ENCODE measurements at places on chromosomes 3 and 15. TPM values are rescaled to one million over a fixed set of nuclear protein-coding genes. Genes with fewer than 3 reads are reported as not detected.

The INKA1 gene
- 10.1 TPM for polyA plus RNA-seq

The HDC gene
- 1.2 TPM for polyA plus RNA-seq

The ERICH6 gene
- polyA plus RNA-seq: 0.43 TPM

The PIERCE2 gene
- polyA plus RNA-seq: 1.3 TPM

The GRAMD2A gene
- polyA plus RNA-seq: 2.0 TPM

The LIPC gene
- polyA plus RNA-seq: not detected

DNA sequence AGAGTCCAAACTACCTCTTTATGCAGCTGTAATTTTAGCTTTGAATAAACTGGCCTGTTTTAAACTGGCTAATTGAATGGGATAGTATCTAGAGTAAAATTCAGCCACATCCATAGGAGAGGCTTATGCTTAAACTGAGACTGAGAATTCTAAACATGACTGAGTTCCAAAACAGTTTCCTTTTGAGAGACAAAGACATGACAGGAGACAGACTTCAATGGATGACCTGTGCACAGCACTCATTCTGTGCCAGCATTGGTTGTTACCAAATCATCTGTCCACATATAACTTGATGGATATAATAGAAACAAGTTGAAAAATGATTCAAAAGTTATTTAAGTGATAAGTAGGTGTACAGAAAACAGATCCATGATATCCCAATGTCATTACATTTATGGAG lies 20.9 kb downstream of the IL12A start:
- no peak for DNase-seq

DNA sequence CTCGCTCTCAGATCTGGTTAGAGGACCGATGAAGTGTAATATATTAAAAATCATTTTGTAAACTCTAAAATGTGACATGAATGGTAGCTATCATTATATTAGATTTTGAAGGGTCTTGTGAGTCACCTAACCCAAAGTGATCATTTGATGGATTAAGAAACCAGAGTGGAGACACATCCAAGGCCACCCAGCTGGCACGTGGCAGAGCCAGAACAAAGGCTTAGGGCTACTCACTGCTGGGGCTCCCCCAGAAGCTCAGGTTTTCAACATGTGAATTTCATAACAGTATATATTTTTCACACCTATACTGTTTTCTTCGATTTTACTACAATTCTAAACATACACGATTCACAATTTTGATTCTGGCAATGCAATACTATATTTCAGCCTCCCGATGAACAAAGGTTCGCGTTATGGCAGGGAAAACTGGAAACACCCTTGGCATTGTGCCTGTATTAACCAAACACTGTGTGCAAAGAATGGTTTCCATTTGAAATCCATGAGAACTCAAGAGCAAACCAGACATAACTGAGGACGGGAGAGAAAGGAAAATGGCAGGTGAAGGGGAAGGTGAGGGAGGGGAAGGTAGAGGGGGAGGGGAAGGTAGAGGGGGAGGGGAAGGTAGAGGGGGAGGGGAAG lies 88.9 kb downstream of the ADAMTS17 start:
- DNase-seq: no peak

DNA sequence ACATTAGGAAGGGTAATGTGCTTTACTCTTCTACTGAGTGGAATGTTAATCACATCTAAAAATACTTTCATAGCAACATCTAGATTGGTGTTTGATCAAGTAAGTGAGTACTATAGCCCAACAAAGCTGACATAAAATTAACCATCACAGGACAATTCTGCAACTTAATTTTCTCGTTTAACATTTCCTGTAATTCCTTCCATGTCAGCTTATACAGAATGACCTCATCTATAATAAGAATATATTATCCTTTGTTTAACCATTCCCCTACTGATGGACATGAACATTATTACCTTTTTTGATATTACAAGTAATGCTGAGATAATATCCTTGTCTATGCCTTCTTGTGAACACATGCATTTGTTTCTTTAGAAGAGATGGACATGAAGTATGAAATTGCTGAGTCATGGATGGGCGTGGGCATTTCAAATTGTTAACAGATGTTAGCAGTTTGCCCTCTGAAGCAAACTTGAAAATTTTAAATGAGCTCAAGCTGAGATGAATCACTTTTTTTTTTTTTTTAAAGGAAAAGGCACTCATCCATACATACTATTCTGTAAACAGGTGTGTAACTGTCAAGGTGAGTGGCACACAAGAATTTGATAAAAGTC lies 85.1 kb downstream of the OXNAD1 start:
- no peak for DNase-seq

- DNase-seq: peak; percentile 45
These were observed 523 bp downstream of the HDAC11 start for GRCh38 chr3:13480340-13481318.

Data from muscle of arm (tissue), 14 donors.